ENCODE measurements at places on chromosomes 5 and 9.

GRCh38 chr5:72427488-72428437, 79.4 kb downstream of the ZNF366 start:
- DNase-seq: no peak

DNA sequence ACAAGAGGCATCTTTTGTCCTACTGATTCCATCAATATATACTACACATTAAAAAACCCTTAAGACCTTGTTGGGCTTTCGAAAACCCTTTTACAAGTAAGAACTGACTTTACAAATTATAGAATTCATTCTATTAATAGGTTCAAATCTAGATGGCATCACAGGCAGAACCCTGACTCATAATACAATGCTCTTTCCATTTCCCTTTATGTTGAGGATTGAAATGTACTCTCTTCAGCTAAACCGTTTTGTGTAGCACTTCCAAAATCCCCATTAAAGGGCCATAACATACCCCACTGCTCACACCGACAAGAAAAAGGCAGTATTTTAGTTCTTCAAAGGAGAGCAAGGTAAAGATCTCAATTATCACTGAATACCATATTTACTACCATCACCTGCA, 11.2 kb downstream of the CSNK1A1 start:
- no peak for DNase-seq

DNA sequence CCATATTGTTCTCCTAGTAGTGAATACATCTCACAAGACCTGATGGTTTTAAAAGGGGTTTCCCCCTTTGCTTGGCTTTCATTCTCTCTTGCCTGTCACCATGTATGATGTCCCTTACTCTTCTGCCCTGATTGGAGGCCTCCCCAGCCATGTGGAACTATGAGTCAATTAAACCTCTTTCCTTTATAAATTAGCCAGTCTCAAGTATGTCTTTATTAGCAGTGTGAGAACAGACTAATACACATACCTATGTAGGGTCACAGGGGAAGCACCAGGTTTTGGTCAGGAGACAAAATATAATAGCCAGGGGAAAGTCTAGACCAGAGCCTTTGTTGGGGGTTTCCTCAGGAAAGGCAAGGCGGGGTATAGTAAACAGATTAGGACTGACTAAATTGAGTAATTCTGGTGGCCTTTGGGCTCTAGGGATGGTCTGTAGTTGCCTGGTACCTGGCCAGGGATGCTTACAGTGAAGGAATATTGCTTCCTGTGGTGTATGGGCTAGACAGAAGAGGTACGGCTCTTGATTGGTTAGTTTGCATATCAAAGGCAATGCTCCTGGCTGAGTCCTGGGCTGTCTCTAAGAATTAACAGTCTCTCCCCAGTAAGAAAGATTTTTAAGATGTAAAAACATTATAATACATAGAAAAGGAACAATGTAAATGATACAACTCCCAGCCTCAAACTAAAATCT, 254.5 kb downstream of the ELAVL2 start:
- DNase-seq: no peak

DNA sequence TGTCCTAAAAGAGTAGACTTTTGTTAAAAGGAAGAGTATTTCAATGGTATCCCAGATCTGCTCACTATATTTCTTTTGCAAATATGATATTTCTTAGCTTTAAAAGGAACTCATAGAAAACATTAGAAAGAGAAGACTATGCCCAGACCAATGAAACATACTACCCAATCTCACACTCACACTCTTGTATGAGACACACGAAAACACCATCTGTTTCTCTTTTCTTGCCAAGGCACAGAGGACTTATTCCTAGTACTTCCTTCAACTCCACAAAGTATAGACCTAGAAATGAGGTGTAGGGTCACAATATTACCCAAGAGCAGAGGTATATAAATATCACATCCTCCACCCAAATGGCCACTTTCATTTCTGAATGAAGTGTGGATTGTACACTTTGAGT, 292.4 kb upstream of the ACO1 start:
- no peak for DNase-seq

GRCh38 chr9:99093492-99093791, 11.5 kb upstream of the TGFBR1 start:
- DNase-seq: no peak

- DNase-seq: no peak
Measured at GRCh38 chr5:167763772-167764171, 527.7 kb upstream of the WWC1 start.
